Activated CD4-positive, CD25-positive, alpha-beta regulatory T cell (primary cell): ENCODE measurements at places on chromosomes 16 and 17.

- DNase-seq = no peak
Measured at GRCh38 chr16:13883881-13884280, 36.1 kb upstream of the ERCC4 start.

DNA sequence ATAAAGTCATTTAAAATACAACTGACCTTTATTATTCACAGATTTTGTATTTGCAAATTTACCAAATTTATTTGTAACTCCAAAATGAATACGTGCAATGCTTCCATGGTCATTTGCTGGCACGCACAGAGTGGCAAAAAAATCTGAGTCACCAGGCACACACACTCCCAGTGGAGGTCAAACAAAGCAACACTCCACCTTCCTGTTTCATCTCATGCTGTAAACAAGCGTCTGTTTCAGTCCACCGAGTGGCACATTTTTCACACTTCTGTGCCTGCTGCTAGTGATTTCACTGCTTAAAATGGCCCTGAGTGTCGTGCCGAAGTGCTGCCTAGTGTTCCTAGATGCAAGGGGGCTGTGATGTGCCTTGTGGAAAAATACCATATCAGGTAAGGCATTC is 17.8 kb upstream of the ITGAE start:
- no peak for DNase-seq

GRCh38 chr16:10937068-10937859 is 5.0 kb downstream of the DEXI start:
- DNase-seq = no peak

DNA sequence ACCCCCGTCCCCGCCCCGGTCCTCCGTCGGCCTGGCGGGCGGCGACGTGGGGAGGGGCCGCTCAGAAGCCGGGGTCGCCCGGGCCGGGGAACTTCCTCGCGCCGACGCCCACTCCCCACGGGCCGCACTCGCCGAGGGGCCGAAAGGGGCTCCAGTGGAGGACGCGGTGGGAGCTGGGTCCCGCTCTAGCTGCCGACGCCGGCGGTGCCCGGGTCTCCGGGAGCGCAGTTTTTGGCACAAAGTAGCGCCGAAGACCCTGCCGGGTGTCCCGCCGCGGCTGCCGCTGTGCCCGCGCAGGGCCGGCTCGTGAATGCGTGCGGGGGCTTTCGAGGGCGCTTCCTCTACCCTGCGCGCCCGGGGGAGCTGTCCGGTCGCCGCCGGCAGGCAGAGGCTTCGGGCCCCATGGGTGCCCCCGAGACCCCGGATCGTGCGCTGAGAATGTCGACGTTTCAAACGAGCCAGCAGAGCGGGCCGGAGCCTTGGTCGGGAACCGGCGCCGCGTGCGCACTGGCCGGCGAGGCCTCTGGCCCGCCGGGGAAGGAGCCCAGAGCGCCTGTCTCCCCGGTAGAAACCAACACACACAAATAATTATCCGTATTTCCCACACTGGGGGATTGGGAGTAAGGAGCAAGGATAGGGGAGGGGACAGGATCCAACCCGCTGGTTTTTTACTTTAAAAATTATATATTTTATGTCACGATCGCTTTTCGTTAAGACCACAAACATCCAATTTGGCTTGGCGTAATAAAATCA is 46.6 kb upstream of the SLC38A10 start:
- DNase-seq = no peak

DNA sequence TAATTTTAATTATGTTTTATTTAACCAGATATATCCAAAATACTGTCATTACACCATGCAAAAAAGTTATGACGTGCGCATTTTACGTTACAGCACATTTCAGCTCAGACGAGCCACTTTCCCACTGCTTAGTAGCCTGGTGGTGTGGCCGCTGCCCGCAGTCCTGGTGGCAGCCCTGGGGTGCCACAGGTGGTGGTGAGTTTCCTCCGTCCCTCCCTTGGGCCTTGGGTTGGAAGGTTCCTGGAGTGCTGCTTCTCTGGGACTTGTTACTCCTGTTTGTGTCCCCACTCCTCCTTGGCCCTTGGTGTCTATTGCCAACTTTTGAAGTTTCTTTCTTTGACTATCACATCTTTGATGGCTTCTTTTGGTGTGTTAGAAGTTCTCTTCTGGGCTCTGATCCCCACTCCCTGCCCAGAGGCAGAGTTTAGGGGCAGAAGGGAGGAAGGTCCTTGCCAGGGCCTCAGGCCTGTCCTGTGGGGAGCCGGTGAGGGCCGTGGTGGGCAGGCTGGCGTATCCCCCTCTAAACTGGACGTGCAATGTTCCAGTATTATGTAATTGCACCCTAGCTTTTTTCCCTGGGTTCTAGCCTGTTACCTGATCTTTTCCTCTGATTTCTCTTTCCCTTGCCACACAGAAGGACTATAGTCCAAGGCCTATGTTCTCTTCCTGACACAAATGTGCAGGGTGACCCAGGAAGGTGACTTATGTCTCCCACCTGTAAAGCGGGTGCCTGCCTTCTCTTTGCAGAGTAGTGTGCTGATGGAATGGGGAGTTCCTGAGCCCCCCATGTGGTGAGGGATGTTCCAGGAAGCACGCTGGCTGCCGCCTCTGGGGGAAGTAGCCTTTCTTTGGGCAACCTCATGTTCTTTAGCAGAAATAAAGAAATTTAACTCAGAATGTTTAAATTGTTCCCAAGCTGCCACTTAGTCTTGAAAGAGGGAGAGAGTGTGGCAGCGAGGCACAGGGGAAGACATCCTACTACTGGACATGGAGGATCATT is 8.4 kb downstream of the MPRIP start:
- no peak for DNase-seq

DNA sequence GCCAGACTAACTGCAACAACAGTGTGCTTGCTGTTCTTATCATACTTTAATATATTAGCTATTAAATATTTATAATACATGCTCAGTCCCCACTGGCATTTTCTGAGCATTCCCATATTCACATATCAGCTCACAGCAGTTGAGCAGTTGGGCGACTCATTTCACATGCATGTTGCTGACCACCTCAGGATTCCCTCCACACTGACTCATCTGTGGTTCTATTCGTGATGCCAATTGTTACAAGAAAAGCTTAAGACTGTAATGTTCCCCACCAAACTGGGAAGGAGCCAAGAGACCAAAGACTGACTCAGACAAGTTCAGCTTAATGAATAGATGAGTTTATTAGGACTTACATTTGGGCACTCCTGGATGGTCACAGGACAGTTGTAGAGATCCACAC is 100.3 kb upstream of the KIF2B start:
- no peak for DNase-seq

- DNase-seq = no peak
Measured at GRCh38 chr17:31434727-31435050, 43.2 kb downstream of the RAB11FIP4 start.

DNA sequence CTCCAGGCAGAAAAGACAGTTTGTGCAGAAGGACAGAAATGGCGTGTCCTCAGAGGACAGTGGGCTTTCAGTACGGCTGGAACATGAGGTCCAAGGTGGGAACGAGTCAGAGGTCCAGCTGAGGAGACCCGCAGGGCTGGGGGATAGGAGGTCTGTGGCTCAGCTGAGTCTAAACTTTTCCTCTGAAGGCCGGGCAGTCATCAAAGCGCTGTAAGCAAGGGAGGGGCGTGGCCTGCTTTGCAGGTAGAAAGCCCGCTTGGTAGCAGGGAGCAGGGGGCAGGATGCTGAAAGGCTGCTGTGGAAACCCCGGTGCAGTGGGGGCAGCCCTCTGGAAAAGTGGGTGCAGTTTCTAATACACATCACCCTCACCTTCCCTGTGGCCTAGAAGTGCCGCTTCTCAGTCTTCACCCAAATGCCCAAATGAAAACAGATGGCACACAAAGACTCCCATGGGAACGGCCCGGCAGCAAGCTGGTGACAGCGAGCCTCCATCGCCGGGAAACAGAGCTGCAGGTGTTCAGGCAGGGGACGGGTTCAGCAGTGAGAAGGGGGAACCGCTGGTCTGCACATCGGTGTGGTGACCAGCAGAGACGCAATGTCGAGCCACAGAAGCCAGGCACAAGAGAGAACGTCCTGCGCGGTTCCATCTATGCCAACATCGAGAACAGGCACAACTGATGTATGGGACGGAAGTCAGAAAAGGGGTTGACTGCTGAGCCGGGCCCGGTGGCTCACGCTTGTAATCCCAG is 12.2 kb upstream of the OSGIN1 start:
- DNase-seq = no peak

- no peak for DNase-seq
Measured at GRCh38 chr16:12206098-12206748, 229.7 kb downstream of the SNX29 start.

DNA sequence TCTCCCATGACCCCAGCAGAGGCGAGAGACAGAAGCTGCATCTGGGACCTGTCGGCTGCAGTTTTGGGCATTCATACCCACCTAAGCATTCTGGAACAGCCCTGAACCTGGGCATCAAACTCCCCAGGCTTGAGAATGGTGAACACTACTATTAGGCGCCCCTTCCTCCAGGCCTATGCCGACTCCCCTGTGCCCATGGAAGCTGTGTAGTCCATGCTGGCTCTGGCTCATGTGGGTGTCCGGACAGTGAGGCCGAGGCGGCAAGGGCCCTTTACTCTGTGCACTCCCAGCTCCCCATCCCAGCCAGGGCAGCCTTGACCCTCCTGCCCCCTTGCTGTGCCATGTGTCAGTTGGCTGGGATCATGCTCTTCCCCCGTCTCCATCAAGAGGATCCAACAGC is 89.0 kb upstream of the TOB1 start:
- DNase-seq = no peak
